ENCODE measurements at places on chromosomes 16 and 17.

DNA sequence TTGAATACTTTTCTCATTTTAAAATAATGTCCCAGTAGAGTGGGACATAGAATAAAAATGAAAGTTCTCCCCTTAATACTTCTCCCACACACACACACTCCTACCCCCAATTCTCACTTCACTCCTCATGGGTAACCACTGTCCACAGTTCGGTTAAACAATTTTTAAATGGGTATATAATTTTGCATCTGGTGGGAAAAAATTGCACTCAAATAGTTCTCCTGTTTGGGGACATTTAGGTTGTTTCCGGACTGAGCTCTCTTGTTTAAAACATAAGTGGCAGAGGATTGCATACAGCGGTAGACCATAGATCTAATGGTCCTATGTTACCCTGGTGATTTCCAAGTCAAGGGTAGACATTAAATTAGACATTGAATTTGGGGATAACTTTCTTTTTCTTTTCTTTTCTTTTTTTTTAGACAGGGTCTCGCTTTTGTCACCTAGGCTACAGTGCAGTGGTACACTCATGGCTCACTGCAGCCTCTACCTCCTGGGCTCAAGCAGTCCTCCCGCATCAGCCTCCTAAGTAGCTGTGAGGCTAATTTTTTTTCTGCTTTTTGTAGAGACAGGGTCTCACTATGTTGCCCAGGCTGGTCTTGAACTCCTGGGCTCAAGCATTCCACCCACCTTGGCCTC, 138.3 kb downstream of the SOCS1 start:
- no peak for DNase-seq

- no peak for DNase-seq
Observed at GRCh38 chr17:54013072-54013471, 190.3 kb downstream of the KIF2B start.

DNA sequence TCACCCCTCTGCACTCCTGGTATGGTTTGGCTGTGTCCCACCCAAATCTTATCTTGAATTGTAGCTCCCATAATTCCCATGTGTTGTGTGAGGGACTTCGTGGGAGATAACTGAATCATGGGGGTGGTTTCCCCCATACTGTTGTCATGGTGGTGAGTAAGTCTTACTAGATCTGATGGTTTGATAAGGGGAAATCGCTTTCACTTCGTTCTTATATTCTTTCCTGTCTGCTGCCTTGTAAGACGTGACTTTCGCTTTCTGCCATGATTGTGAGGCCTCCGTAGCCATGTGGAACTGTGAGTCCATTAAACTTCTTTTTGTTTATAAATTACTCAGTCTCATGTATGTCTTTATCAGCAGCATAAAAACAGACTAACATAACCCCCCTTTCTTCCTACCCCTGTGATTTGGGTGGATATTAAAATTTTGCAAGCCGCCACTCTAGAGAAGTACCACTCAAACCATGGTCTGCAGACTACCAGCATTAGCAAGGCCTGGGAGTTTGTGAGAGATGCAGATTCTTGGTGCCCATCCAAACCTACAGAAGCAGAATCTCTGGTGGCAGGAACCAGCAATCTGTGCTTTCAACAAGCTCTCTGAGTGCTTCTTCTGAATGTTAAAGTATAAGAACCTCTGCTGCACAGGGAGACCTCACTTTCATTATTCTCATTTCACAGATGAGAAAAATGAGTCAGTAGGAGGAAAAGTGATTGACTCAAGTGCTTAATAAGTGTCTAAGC, 999.5 kb upstream of the EEF2KMT start:
- no peak for DNase-seq

DNA sequence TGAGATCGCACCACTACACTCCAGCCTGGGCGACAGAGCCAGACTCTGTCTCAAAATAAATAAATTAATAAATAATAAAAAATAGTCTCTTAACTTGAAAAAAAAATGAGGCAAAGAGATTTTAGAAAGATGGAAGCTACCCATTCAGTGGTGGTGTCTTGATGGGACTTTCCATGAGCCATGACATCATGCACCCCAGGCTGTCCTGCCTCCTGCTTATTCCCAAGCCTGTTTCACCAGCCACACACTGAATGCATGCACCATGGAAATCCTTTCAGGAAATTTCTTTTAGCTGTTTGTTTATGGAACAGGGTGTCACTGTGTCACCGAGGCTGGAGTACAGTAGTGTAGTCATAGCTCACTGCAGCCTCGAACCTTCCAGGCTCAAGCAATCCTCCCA, 8.9 kb upstream of the DLX3 start:
- no peak for DNase-seq

DNA sequence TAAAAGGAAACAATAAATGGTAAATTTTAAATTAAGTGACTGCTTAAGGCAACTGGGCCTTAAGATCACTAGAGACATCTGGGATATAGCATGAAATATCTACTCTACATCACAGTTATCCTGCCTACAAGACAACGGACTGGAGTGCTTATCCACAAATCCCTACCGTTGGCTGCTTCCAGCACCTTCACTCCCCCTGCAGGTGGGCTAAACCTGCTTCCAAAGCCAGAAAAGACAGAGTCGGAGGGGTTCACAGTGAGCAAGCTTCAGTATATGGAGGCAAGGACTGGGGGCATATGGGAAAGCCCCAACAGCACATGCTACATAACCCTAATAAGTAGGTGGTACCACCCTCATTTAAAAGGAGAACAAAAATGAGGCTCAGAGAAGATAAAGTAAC, 45.3 kb downstream of the GRIN2A start:
- no peak for DNase-seq

GRCh38 chr16:1011316-1012082, 29.9 kb downstream of the SOX8 start:
- DNase-seq, result no peak

Data from stimulated activated CD4-positive, alpha-beta T cell treated with anti-CD3 and anti-CD28 coated beads, Interleukin-4, amount 100 ng/mL, for 4 hours (primary cell).